ENCODE measurements at places on chromosomes 2 and 18.

- H3K27me3 ChIP-seq, result no peaks in the 10 kb centered on the region
- H3K36me3 ChIP-seq, result peaks cover 13% of the 10 kb centered on the region
- DNase-seq, result no peak
- no peaks in the 10 kb centered on the region for H3K4me1 ChIP-seq
- no peak overlapping the region for H3K27ac ChIP-seq
- no peak overlapping the region for H3K4me3 ChIP-seq
These were observed 7.3 kb downstream of the PRADC1 start for GRCh38 chr2:73225513-73226360.

DNA sequence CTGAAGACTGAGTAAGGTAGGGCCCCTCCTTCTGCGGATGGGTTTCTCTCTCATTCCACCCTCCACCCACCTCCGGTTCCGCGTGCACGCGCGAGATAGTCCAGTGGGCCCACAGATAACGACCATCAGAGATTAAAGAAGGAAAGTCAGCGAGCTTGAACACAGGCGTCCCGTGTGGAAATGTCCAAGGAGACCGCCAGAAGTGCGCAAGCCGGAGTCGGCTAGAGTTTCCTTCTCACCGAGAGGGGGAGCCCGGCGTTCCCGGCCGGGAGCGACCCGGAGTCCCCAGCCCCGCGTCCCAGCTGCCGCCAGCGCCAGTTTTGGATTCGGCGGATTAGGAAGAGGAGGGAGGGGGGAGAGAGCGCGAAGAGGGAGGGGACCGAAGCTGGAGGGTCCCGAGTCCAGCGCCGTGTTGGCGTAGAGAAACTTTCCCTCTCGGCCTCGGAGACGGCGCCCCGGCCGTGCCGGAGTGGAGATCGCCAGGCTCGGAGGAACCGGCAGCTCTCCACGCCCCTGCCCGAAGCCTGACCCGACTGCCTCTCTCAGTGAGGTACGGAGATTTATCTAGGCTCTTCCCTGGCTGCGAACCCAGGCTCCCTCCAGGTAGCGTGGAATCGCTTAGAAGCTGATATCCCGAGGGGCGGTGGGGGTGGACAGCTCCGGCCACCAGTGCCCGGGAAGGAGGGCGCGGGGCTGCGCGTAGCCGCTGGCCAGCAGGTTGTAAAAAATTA is at the start of gene GULP1:
Gene GULP1 (plus strand): TSS at position 258 of the 731 bp plus-strand sequence. CDS start 185,829 bp downstream, outside the sequence.
- peak; percentile 83 for DNase-seq
- no peaks in the 10 kb centered on the region for H3K36me3 ChIP-seq
- H3K4me3 ChIP-seq, result peak within 1 kb of the TSS; percentile 84
- peaks cover 30% of the 10 kb centered on the region for H3K4me1 ChIP-seq
- H3K27me3 ChIP-seq, result no peaks in the 10 kb centered on the region

DNA sequence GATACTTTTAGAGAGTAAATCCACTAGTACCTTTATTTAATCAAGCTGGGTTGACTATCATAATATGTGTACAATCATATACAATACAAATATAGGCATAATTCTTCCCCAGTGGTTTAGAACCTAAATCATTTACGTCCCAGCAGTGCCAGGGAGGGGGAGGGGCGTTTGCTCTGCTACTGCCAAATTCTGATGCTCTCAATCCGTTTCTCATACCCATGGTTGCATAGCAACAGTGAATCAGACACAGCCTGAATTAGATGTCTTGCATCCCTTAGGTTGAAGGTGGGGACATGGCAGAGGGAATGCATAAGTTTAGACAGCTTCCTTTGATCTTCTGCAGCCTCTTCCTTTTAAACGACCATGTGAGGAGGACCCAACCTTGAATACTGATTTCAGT is 135.4 kb downstream of the ABCA12 start:
- no peak overlapping the region for H3K27ac ChIP-seq
- H3K27me3 ChIP-seq, result no peaks in the 10 kb centered on the region
- no peak for DNase-seq
- H3K36me3 ChIP-seq, result no peaks in the 10 kb centered on the region
- no peaks in the 10 kb centered on the region for H3K4me1 ChIP-seq
- H3K4me3 ChIP-seq, result no peak overlapping the region

- H3K36me3 ChIP-seq, result no peaks in the 10 kb centered on the region
- H3K4me1 ChIP-seq, result peaks cover 3% of the 10 kb centered on the region
- no peak overlapping the region for H3K4me3 ChIP-seq
- no peak for DNase-seq
- no peak overlapping the region for H3K27ac ChIP-seq
These were observed 15.7 kb upstream of the TTC39C start for GRCh38 chr18:23998820-23999219.

GRCh38 chr2:85073033-85073432 is 60.2 kb upstream of the TCF7L1 start:
- H3K36me3 ChIP-seq, result no peaks in the 10 kb centered on the region
- no peak overlapping the region for H3K4me3 ChIP-seq
- no peak for DNase-seq
- H3K27ac ChIP-seq, result no peak overlapping the region

GRCh38 chr18:70455731-70456130 is 166.9 kb downstream of the SOCS6 start:
- no peaks in the 10 kb centered on the region for H3K27me3 ChIP-seq
- H3K27ac ChIP-seq, result no peak overlapping the region
- H3K4me3 ChIP-seq, result no peak overlapping the region
- DNase-seq, result no peak
- H3K4me1 ChIP-seq, result no peaks in the 10 kb centered on the region

DNA sequence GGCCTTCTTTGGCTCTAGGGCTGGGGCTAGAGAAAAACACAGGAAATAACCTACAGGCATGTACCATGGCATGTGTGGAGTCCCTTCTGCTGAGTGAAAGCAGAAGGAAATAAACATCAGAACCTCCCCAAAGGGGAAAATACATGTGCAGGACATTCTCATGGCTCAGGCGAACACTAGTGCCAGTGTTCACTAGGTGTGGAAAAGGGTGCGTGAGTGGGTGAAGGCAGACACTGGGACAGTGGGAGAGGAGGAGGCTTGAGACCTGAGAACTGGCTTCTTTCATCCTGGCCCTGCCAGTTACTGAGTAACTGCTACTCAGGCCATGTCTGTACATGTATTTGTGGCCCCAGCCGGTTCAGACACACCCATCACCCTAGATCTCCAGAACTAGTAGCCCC is 268.2 kb downstream of the PRKCE start:
- H3K4me1 ChIP-seq, result peaks cover 6% of the 10 kb centered on the region
- no peaks in the 10 kb centered on the region for H3K27me3 ChIP-seq
- H3K27ac ChIP-seq, result no peak overlapping the region
- no peak for DNase-seq

DNA sequence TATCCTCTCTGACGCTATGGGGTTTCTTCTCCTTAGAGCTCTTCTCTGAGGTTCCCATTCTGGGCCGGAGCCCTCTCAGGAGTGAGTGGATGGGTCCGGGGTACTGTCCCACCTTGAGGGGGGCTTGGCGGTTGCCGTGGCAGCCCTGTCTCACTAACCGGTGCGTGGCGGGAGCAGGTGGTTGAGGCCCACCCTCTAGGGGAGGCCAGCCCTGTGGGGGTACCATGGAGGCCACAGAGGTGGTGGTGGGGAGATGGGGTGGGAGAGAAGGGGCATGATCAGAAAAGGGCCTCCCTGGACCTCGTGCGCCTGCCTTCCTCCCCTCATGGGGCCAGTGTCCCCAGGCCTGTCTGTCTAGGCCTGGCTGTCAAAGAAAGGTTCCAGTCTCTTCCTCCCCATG is 22.3 kb downstream of the IGFBP5 start:
- no peak overlapping the region for H3K27ac ChIP-seq
- H3K36me3 ChIP-seq, result no peaks in the 10 kb centered on the region
- no peaks in the 10 kb centered on the region for H3K27me3 ChIP-seq
- no peak overlapping the region for H3K4me3 ChIP-seq
- DNase-seq, result no peak
- H3K4me1 ChIP-seq, result no peaks in the 10 kb centered on the region

DNA sequence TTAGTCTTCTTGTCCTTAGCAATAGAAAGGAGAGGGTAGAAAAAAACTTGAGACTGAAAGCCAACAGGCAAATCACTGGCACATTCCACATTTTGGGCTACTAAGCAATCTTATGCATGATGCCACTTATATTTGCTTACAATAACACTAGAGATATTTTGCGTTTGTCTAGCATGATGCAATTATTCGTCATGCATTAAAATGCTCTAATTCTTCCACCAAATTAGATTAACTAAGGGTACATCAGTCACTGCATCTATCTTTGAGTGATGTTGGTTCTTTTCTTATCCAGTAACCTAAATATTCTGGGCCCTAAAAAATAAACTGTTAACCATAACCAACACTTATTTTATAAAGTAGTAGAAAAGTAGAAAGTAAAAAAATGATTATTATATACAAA is 1311.7 kb upstream of the CDH2 start:
- H3K27me3 ChIP-seq, result no peaks in the 10 kb centered on the region
- H3K4me1 ChIP-seq, result no peaks in the 10 kb centered on the region
- no peak for DNase-seq
- no peak overlapping the region for H3K4me3 ChIP-seq
- H3K27ac ChIP-seq, result no peak overlapping the region

DNA sequence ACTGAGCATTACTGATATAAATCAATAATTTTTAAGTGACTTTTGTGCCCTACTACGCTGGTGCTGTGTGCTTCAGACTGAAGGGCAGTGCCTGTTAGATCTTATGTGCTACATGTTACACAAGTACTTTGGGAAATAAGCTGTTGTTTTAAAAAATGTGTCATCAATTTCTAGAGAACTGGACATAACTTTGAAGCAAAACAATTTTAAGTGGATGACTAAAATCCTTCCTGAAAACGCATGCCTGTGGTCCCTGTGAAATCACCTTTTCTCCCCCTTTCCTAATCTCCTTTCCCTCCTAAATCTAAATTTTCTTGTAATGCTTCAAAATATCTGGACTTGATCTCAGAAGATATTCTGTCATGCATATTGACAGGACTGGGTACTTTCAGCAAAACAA is 7.1 kb upstream of the IL1RL1 start:
- H3K27ac ChIP-seq, result peak overlapping the region; percentile 92
- no peaks in the 10 kb centered on the region for H3K36me3 ChIP-seq
- H3K27me3 ChIP-seq, result no peaks in the 10 kb centered on the region
- H3K4me3 ChIP-seq, result no peak overlapping the region
- H3K4me1 ChIP-seq, result peaks cover 38% of the 10 kb centered on the region

DNA sequence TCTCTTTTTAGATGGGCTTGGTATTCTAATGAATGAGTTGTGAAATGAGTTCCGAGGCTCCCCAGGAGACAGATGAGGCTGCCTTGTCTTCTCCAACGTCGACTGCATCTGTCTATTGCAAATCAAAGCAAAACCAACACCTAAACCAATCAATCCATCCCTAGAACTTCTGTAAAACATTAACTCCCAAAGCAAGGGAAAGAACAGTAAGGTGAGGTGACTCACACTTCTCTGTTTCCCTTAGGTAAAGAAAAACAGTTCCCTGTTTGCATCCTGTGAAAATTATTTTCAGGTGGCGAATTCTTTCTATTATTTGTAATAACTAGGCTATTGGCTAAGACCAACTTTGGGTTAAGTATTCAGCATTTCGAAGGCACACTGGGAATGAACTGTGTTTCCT is 249.4 kb downstream of the EPHA4 start:
- H3K27me3 ChIP-seq, result no peaks in the 10 kb centered on the region
- H3K4me3 ChIP-seq, result no peak overlapping the region
- H3K27ac ChIP-seq, result no peak overlapping the region
- DNase-seq, result no peak

GRCh38 chr2:238280083-238280825 is 8.2 kb downstream of the PER2 start:
- H3K4me3 ChIP-seq, result no peak overlapping the region
- no peak for DNase-seq
- H3K27me3 ChIP-seq, result no peaks in the 10 kb centered on the region
- H3K4me1 ChIP-seq, result no peaks in the 10 kb centered on the region
- H3K36me3 ChIP-seq, result peaks cover 2% of the 10 kb centered on the region

DNA sequence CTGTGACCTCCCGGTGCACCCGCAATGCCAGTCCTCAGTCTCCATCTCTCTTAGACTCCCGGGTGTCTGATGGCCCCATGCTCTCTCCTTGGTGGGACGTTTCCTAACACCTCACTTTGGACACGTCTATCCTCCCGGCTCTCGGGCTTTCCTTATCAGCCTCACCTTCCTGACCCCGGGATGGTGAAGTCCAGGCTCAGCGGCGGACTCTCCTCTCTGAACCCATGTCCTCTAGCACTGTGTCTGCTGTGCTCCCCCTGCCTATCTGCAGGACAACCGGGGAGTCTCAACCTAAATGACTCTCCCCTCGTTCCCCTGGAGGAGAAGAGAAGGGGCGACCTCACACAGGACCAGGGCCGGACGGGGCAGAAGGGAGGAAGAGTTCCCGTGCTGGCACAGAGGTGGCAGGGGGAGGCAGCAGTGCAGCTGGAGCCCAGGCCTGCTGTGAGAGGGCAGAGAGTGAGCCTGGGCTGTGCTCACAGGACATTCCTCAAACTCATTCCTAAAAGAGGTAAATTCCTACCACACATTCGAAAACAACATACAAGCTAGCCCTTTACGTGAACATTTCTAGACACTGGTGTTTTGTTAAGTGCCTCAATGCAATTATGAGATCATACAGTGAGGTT is 41.9 kb downstream of the MBP start:
- DNase-seq, result no peak
- peaks cover 13% of the 10 kb centered on the region for H3K4me1 ChIP-seq
- no peak overlapping the region for H3K4me3 ChIP-seq
- H3K27me3 ChIP-seq, result no peaks in the 10 kb centered on the region
- no peak overlapping the region for H3K27ac ChIP-seq

DNA sequence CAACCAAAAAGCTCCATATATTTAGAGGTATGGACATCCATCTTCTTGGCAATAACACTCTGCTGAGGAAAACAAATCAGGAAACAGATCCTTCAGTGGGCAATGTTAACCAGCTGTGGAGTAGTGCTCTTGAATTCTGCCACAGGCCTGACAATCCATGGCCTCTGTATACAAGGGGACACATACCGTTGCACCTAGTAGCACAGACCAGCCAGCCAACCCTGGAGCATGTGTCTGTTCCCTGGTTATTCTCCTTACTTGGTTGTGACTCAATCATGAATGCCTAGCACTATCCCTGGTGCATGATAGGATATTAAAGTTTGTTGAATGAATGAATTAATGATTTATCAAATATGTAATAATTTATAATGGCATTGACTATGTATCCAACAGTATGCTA is 261.4 kb upstream of the MGAT5 start:
- no peaks in the 10 kb centered on the region for H3K27me3 ChIP-seq
- H3K4me3 ChIP-seq, result no peak overlapping the region
- no peaks in the 10 kb centered on the region for H3K36me3 ChIP-seq
- H3K27ac ChIP-seq, result no peak overlapping the region
- no peaks in the 10 kb centered on the region for H3K4me1 ChIP-seq
- DNase-seq, result no peak

- H3K36me3 ChIP-seq, result peaks cover 25% of the 10 kb centered on the region
- H3K27me3 ChIP-seq, result no peaks in the 10 kb centered on the region
These were observed 3.5 kb downstream of the NDUFA10 start for GRCh38 chr2:240021488-240022104.

Data from endothelial cell of umbilical vein (primary cell).